Panc1 (cell line): ENCODE measurements at places on chromosomes 7 and 10.
A peak's percentile ranks its signal among the peaks of the same experiment; 100 is the strongest.

DNA sequence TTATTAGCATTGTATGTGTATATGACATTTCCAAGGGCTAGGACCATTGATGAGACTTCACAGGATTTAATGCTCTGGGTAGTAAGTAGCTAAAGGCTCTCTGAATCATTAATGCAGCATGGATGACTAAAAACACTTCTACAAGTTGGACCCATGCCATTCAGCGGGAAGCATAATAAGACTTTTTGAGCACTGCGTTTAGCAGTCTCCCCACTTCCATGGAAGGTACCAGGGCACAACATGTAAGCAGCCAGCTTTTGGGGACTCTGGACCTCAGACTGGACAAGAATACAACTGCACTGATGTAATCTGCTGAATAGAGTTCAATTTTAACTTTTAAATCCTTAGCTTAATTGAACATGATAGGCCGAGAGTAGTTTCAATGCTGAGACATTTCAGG lies 191.7 kb upstream of the IMMP2L start:
- H3K27ac ChIP-seq, result no peak overlapping the region
- DNase-seq, result no peak
- no peak overlapping the region for H3K4me3 ChIP-seq
- H3K27me3 ChIP-seq, result no peaks in the 10 kb centered on the region

- H3K4me1 ChIP-seq, result no peaks in the 10 kb centered on the region
- H3K4me3 ChIP-seq, result no peak overlapping the region
- H3K27me3 ChIP-seq, result no peaks in the 10 kb centered on the region
- no peak for DNase-seq
- no peak overlapping the region for H3K27ac ChIP-seq
These were observed 263.6 kb downstream of the DOCK4 start for GRCh38 chr7:111942450-111943081.

DNA sequence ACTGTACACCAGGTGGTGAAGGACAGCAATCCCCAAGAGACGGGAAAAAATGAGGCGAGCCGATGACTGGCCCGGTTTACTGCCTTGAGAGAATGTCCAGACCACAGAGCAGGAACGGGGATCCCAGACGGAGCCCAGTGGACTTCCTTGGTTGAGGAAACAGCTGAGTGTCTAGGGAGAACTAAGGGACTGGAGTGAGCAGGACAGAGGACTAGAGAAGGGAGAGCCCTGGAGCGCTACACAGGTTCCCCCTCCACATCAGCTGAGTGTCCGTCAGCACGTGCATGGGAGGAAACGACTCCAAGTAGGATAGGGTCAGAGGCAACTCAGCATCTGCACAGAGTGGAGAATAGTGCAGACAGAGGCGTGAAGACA lies 7.1 kb upstream of the WDR86 start:
- H3K27me3 ChIP-seq, result no peaks in the 10 kb centered on the region
- no peak overlapping the region for H3K4me3 ChIP-seq
- no peaks in the 10 kb centered on the region for H3K4me1 ChIP-seq
- 0 out of 2 replicates have a peak overlapping the region, but pooled peaks have one; percentile 10 for H3K27ac ChIP-seq
- H3K36me3 ChIP-seq, result no peaks in the 10 kb centered on the region
- DNase-seq, result no peak

GRCh38 chr10:15571575-15571974 lies 148.1 kb downstream of the ITGA8 start:
- H3K36me3 ChIP-seq, result no peaks in the 10 kb centered on the region
- DNase-seq, result no peak
- no peaks in the 10 kb centered on the region for H3K27me3 ChIP-seq
- no peak overlapping the region for H3K27ac ChIP-seq
- H3K4me3 ChIP-seq, result no peak overlapping the region
- no peaks in the 10 kb centered on the region for H3K4me1 ChIP-seq
